ENCODE measurements at places on chromosomes 4 and X.

DNA sequence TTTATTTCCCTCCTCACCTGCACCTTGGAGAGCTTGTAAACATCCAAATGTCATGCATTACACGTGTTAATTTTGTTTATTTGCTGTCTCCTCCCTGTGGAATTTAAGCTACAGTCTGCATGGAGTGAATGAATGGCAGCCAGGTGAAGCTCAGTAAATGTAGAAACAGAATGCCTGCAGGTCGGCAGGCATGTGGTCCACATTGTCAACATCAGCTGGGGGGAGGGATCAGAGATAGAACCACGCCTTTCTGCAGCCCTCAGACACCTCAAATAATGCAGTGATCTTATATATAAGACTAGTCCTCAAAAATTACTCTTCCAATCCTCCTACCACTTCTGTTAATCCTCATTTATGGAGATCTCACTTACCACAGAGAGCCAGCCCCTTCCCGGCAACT, 131.2 kb upstream of the KIT start:
- DNase-seq = no peak

DNA sequence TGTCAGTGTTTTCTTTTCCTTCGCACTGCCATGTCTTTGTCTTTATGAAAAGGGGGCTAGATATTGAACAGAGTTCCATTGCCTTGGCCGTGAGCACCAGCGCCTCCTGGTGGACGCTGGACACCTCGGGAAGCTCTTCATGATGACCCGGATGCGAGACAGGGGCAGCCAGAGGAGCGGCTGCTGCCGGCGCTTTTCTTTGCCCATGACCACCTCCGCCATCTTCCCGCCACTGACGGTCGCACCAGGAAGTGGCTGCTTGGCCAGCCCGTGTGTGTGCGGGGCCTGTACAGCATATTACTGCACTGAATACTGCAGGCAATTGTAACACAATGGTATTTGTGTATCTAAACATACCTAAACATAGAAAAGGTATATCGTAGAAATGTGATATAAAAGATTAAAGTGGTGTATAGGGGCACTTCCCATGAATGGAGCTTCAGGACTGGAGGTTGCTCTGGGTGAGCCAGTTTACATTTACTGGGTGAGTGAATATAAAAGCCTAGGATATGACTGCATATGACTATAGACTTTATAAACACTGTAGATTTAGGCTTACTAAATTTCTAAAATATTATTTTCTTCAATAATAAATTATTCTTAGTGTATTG, 15.8 kb upstream of the GRIA2 start:
- peak; percentile 19 for DNase-seq

DNA sequence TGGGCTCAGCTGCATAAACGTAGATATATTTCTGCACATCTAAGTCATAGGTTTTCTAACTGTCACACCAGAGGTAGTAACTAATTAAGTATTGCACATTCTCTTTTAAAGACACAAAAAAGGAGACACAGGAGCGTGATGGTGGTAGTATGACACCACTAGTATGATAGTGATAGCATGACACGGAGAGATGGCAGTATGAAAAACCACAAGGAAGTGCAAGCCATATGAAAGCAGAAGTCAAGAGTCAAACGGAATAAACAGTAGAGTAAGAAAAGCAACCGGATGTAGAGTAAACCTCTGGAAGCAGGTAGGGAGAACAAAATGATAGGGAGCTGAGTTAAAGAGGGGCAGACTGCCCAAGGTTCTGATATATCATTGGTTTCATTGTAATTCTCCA, 382.2 kb upstream of the INTU start:
- no peak for DNase-seq

DNA sequence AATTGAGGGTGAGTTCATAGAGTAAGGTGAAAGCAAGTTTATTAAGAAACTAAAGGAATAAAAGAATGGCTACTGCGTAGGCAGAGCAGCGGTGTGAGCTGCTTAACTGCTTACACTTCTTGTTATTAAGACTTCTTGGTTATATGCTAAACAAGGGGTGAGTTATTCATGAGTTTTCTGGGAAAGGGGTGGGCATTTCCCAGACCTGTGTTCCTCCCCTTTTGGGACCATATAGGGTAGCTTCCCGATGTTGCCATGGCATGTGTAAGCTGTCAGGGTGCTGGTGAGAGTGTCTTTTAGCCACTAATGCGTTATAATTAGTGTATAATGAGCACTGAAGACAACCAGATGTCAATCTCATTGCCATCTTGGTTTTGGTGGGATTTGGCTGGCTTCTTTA, 126.5 kb downstream of the ARSF start:
- no peak for DNase-seq

GRCh38 chr4:174595141-174595929, 73.0 kb upstream of the HPGD start:
- no peak for DNase-seq
